ENCODE measurements at places on chromosomes 1 and 21.

- peak; percentile 37 for DNase-seq
Measured at GRCh38 chr1:66300972-66301451, 232.9 kb upstream of the SGIP1 start.

- DNase-seq: no peak
Measured at GRCh38 chr1:17675744-17676143, 79.4 kb upstream of the ACTL8 start.

DNA sequence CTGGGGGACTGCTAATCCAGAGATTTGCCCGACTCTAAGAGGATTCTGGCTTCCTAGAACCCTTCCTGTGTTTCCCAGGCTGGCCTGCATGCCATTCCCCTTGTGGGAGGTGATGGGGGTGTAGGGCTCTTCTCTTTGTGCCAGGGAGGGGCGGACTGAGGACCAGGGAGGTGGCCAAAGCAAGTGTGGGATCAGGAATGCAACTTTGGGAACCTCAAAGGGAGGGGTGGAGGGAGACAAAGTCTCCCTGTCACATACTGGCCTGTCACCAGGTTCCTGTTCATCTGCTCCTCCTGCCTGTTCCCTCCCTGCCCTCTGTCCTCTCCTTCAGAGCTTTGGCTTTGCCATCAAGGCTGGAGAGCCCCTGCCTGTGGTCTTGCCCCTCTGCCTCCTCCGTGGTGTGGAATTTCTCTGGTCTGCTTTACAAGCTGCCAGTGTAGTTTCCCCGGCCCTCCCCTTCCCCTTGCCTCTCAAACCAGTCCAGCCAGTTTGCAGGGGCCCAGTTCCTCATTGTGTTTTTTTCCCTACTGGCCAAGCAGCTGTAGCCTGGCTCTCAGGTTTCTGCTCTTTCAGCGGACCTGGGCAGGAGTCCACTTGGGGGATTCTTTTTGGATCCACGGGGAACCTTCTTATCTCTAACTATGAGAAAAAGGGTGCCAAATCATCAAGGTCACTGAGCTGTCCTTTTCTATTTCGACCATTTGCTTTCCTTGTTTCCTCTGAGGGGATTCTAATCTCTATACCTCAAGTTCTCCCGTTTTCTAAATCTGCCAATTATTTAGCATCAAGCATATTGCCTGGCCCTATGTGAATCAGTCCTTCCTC is 1.8 kb downstream of the CGN start:
- DNase-seq: peak; percentile 45

GRCh38 chr1:85603086-85603880 is 22.7 kb downstream of the CCN1 start:
- no peak for DNase-seq

- no peak for DNase-seq
Measured at GRCh38 chr1:113219377-113219776, 146.4 kb downstream of the LRIG2 start.

DNA sequence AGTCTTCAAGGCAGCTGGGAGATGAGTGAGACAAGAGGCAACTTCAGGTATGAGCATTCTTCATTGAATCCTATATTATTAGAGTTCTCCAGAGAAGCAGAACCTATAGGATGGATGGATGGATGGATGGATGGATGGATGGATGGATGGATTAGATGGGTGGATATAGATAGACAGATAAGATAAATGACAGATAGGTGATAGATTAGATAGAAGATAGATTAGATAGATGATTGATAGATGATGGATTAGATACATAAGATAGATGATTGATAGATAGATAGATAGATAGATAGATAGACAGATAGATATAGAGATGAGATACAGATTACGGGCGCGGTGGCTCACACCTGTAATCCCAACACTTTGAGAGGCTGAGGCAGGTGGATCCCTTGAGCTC is 43.2 kb upstream of the SPOCD1 start:
- no peak for DNase-seq

- DNase-seq: no peak
Measured at GRCh38 chr1:57440096-57440495, 16.2 kb upstream of the DAB1 start.

DNA sequence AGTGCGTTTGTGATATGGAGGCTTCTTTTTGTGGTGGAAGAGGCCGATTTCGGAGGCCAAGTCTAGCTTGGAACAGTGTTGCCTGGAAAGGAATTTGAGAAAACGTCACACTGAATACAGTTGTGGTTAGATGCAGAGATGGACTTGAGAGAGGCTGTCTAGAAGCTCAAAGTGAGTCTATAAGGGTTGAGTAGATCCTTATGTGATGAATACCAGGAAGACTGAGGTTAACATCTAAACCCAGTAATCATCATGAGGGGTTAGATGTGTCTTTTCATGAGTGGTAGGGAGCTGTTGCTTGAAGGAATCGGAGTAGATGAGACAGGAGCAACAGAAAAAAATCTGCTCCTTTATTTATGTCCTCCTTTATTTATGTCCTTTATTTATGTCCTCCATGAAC is 114.6 kb upstream of the IVNS1ABP start:
- DNase-seq: no peak

DNA sequence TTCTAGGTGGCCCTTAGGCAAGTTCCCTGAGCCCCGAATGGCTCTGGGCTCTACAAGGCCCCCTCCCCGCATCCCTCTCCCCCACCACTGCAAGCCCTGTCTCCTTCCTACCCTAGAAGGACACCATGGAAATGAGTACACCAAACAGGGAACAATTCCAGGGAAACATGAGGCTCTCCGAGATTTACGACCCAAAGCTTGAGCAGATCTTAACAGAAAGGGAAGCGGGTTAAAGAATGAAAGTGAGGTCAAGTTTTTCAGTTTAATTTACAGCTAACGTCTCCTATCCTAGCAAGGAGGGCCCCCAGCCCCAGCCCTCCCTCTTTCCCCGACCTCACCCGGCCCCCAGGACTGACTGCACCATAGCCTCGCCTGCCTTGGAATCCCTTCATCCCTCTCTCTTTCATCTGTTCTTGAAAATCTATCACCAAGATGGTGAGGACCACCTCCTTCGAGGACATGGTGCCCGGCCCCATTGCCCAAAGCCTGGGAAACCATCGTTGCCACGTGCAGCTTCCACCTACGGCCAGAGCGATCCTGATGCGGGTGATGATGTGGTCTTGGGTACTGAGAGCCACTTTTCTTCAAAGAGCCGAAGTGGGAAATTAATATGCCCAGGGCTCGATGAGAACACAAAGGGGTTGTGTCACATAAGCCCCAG is 30.5 kb downstream of the SIM2 start:
- no peak for DNase-seq

DNA sequence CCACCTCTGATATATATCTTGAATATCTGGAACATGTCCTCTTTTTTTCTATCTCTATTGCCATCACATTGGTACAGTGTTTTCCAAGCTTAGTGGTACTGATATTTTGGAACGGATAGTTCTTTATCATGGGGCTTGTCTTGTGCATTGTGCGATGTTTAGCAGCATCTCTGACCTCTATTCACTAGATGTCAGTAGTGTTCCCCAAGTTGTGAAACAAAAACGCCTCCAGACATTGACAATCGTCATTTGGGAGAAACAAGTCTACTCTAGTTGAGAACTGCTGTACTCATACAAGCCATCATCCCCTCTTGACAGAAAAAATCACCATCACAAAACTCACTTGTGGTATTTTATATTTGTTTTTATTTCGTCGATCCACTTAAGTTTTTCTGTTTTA is 79.7 kb upstream of the CHODL start:
- no peak for DNase-seq

- DNase-seq: no peak
Measured at GRCh38 chr1:109787845-109788601, 24.3 kb upstream of the EPS8L3 start.
